ENCODE measurements at places on chromosomes 6 and 20.

GRCh38 chr6:31070711-31071197, 41.6 kb downstream of the C6orf15 start:
- DNase-seq, result peak; percentile 82

GRCh38 chr6:45423111-45423823, 45.5 kb upstream of the SUPT3H start:
- DNase-seq, result no peak

- no peak for DNase-seq
Measured at GRCh38 chr6:21804941-21805610, 211.5 kb downstream of the SOX4 start.

DNA sequence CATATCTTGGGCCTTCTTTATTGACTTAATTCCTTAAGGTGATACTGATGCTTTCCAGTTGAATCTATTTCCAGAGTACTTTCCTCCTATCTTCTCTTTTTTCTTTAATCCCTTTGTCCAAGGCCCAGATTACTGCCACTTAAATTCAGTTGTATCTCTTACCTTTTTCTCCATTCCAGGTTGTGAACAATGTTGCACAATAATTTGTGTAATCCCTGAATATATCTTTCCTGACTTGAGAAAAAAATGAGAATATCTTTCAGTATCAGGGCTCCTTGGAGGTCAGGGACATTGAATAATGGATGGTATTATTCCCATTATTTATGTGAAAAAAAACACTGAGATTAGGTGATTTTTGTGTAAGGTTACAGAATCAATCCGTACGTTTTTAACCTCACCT, 683.3 kb downstream of the PTPRT start:
- DNase-seq, result no peak

DNA sequence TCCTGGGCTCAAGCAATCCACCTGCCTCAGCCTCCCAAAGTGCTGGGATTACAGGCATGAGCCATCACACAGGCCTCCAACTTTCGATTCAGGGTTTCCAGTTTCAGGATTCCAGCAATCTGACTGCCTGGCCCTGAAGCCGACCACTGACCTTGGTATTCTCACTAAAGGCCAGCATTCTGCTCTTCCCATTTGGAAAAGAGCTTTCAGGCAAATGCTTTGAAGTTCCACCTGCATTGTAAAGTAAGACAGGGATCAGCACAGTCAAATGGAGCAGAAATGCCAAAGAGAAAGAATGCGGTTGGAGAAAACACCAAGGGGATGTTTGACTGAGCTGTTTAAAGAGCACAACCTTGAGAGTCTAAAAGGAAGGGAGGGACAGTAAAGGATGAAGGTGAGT, 117.0 kb upstream of the CEP85L start:
- no peak for DNase-seq

GRCh38 chr6:66328200-66328599, 621.2 kb upstream of the EYS start:
- DNase-seq, result no peak

DNA sequence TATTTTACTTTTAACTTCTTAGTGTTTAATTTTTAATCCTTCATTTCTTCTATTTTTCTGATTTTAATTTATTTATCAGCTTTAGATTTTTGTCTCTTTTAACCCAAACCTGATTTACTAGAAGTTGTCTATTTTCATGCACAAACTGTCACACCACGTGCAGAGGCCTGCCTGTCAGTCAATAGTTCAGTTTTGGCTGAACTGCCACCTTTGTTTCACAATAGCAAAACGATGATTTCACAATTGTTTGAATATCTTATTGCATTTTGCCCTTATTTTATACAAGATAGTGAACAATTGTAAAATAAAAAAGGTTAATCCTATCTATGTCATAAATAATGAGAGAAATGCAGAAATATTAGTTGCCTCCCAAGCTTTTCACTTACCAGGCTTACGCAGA, 24.0 kb upstream of the PPP1R3G start:
- no peak for DNase-seq

- DNase-seq, result no peak
Measured at GRCh38 chr6:99613409-99613704, 6.7 kb downstream of the PRDM13 start.

DNA sequence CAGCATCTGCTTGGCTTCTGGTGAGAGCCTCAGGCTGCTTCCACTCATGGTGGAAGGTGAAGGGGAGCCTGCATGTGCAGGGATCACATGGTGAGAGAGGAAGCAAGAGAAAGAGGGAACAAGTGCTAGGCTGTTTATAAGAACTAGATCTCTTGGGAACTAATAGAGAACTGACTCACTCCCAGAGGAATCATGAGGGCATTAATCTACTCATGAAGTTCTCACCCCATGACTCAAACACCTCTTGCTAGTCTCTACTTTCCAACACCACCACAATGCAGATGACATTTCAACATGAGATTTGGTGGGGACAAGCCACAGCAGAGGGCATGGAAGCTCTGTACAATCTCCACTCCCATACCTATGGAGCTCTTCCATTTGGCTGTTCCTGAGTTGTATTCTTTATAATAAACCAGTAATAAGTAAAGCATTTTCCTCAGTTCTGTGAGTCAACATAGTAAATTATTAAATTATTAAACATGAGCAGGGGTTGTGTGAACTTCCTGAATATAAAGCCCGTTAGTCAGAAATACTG, 524.1 kb upstream of the NRSN1 start:
- DNase-seq, result no peak

DNA sequence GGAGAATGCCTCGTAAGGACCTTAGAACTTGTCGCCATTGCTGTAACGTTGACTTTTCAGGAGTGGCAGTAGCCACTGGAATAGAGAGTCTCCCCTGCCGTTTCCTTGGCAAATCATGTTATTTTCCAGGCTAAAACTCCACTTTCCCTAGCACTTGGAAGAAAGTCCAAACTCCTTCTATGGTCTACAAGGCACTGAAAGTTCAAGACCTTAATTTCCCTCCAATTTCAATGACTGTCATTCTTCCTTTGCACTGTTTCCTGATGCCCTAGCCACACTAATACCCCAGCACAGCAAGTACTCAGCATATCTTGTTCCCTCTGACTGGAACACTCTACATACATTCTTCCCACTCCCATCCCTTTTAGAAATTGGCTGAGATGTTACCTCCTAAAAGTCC, 1.8 kb upstream of the TBPL1 start:
- DNase-seq, result no peak

GRCh38 chr20:53902968-53903651, 167.3 kb downstream of the BCAS1 start:
- no peak for DNase-seq

DNA sequence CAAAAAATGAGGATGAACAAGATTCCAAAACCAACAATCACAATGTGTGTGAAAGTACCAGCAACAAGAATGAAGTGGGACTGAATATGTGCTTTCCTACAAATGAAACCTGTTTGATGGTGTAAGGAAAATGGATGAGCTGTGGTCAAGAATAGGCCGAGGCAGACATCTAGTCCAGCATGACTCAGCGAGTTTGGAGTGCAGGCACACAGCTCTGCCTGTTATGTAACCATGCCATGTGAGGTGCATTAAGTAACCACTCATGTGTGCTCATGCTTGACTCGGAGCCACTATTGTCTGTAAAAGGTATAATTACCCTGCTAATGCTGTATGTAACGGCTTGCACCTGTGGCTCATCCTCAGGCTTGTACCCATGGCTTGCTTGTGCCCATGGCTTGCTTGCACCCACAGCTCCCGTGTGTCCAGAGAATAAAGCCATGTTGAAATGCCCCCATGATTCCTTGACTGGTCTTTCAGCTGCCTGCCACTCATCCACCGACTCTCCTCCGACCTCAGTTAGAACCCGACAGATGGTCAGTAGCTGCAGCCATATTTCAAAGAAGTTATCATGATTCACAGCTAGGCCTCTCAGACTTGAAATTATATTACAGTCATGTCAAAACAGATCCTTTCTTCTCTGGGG, 98.7 kb downstream of the BACH2 start:
- no peak for DNase-seq

GRCh38 chr6:42961020-42961470, 491 bp downstream of the GNMT start:
- no peak for DNase-seq

DNA sequence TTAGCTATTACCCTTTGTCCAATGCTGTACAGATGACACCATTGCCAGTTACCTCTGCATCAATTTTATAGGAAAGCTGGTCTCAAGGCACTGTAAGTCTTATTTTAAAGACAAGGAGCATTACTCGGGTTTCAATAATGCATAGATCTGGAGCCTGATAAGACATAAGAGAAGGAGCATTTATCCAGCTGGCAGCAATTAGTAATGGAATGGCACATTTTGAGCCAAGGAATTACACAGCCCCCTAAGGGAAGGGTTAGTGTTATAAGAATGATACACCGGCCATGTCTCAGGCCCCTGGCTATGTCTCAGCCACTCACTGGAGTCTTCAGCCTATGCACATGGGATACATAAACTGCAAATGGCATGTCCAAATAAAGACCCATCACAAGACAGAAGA, 23.1 kb upstream of the TMEM242 start:
- DNase-seq, result no peak

GRCh38 chr6:144155529-144155928, 5.2 kb downstream of the STX11 start:
- no peak for DNase-seq

- no peak for DNase-seq
Measured at GRCh38 chr20:23163562-23163961, 77.4 kb upstream of the CD93 start.

DNA sequence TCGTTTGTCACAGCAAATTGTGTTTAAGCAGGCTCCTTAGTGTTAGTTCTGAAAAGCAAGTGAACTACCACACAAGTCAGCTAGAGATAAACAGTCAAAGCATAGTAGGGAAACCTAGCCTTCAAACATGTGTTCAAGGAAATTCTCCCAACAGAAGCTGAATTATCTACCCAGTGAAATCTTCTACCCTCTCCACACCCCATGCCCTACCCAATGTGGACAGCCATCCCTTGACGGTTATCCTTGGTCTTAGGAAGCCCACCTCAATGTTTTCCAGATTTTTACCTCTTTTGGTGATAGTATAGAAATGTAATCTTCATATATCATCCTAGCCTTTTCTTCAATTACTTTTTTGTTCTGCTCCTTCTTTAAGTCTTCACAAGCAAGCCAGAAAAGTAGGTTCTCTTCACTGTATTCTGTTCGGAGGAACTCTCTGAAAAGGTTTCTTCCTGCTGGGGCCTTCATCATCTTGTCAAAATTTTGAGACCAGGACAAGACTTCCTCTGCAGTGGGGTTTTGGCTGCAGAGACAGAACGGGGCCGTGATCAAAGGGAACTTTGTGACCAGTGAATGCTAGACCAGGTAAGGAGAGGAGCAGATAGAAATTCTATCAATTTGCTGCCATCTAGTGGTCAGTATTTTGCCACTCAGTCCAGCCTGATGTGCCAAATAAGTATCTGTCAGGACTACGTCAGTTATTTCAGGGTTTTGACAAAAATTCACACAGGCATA, 21.6 kb upstream of the MTRF1L start:
- DNase-seq, result peak; percentile 45

GRCh38 chr6:159529934-159530333, 163.1 kb downstream of the SOD2 start:
- no peak for DNase-seq

GRCh38 chr6:38051819-38052434, 232.4 kb downstream of the ZFAND3 start:
- no peak for DNase-seq

DNA sequence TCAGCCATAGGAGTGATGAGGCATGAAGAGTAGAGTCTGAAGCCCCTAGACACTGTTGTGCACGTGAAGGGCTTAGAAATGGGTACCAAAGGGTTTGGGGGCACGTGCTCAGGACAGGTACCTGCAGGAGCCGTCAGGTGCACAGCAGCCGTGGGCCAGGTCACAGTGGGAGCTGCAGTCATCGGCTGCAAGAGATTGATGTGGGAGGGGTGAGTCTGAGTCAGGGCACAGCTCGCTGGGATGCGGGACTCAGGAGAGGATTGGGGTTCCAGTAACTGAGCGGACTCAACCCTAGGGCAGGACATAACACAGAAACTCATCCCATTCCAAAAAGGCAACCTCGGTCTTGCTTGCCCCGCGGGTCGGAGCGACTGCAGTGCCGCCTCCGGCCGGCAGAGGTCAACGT, 1.1 kb downstream of the DLK2 start:
- DNase-seq, result peak; percentile 28

GRCh38 chr6:100343316-100344077, 121.2 kb downstream of the SIM1 start:
- no peak for DNase-seq

DNA sequence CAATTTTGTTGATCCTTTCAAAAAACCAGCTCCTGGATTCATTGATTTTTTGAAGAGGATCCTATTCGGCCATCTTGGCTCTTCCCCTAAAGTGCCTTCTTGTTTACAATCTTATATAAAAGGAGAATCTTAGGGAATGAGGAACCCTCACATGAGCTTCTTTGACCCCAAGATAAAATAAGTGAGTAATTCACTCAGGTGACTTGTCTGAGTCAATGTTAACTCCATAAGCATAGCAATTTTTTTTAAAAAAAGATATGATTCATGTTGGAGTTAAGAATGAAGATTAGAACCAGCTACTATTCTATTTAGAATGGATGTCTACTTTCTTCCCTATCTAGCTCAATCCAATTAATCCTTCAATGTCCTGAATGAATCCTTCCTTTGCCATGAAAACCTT, 21.0 kb downstream of the WASF1 start:
- DNase-seq, result no peak

- no peak for DNase-seq
Measured at GRCh38 chr6:84027340-84028181, 6.0 kb upstream of the MRAP2 start.

- no peak for DNase-seq
Measured at GRCh38 chr6:167276772-167277533, 14.2 kb upstream of the UNC93A start.

DNA sequence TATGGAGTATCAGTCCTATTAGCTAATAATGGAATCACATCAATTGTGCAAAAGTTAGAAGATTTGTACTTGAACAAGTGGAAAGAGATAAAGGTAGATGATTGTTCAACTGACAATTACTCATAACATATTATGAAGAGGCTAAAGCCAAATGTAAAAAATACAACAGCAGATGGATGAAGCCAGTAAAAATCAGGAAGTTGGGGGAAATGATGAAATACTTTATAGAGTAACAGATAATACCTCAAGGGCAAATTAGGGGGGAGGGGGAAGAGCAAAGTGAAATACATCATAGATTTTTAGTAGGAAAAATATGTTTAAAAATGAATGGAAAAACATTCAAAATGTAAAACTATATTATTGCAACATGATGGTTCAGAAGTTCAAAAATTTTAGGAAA, 114.0 kb downstream of the PDSS2 start:
- no peak for DNase-seq

DNA sequence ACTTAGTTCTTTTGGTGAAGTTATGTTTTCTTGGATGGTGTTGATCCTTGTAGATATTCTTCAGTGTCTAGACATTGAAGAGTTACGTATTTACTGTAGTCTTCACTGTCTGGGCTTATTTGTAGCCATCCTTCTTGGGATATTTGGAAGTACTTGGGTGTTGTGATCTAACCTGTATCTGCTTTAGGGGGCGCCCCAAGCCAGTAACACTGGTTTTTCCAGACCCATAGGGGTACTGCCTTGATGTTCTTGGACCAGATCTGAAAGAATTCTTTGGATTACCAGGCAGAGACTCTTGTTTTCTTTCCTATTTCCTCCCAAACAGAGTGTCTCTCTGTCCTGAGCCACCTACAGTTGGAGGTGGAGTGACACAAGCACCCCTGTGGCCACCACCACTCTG, 309.1 kb upstream of the IMPG1 start:
- no peak for DNase-seq

GRCh38 chr6:35620706-35621105, 68.0 kb downstream of the FKBP5 start:
- DNase-seq, result no peak
